HFFc6 (cell line): ENCODE measurements at places on chromosomes 16 and 17.

DNA sequence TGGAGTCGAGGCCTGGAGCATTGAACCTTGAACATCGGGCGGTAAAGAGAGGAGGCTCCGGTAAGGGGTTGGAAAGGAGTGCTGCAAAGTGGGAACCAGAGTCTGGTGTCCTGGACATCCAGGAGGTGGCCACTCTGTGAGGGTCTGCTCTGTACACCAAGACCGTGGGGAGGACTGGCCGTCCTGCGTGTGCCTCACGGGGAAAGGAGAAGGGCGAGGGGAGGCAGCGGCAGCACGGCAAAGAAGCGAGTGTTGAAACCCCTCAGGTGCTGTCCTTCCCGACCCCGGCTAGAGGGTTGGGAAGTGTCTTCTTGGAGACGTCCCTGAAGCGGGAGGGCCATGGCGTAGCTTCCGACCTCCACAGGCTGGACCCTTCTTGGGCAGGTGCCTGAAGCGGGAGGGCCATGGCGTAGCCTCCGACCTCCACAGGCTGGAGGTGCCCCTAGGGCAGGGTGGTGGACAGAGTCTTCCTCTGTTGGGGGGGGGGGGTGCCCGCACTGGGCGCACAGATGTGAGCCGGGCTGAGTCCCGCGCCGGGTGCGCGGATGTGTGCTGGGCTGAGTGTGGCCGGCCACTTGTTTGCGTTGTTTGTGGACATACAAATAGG lies 42.0 kb downstream of the FOXK2 start:
- DNase-seq, result no peak

GRCh38 chr16:20300312-20301097 lies 26.8 kb downstream of the GP2 start:
- peak; percentile 27 for DNase-seq

- DNase-seq, result no peak
Observed at GRCh38 chr16:9351841-9352434, 260.5 kb downstream of the HAPSTR1 start.

DNA sequence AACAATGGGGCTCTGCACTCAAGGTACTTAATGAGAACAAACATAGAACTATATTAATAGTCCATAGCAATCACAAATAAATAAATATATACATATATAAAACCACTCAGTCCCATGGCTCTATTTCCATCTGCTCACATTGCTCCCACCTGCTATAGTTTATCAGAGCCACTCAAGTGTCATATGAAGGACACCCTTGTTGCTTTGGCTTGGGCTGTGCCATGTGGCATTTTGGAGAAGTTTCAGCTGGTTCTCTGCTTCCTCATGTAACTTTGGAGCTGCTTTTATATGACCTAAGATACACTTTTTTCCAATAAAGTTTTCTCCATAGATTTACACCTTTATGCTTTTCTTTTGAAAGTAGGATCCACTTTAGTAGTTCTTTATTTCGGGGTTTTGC lies 126.4 kb downstream of the KCNJ2 start:
- no peak for DNase-seq

DNA sequence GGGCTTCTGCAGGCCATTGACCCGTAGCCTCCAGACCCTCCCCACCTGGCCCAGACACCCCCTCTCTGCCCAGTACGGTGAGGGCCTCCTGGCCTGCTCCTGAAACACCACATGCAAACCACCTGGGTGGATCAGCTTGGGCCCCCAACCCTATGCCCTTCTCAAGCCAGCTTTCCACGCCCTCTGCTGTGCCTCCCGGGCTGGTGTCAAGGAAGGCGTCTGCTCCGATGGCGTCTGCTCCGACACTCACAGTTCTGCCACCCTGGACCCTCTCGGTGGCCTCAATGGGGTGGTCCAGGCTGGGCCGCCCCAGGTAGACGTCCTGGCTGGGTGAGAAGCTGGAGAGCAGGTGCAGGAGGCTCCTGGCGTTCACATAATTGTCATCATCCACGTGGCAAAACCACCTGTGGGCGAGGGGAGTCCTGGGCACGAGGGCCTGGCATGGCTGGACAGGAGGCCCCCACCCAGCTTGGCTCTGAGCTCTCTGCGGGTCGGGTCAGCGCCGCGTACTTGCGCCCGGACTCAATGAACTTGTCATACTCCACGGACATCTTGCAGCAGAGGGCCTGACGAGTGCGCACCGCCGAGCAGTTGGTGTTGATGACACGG lies 1.4 kb downstream of the RFNG start:
- DNase-seq, result no peak

DNA sequence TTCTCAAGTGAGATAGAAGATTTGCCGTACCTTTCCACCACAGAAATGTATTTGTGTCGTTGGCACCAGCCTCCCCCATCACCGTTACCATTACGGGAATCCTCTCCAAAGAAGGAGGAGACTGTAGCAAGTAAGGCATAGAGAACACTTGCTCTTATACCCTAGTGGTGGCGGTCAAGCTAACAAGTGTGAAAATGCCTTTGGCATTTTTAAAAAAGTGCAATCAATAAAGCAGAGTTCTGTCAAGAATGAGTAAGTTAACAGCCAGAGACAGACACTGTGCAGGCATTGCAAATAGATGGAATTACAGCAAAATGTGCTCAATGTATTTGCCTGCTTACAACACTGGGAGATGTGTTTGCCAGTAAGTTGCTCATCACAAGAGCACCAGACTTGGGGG lies 7.7 kb downstream of the MSL1 start:
- no peak for DNase-seq

DNA sequence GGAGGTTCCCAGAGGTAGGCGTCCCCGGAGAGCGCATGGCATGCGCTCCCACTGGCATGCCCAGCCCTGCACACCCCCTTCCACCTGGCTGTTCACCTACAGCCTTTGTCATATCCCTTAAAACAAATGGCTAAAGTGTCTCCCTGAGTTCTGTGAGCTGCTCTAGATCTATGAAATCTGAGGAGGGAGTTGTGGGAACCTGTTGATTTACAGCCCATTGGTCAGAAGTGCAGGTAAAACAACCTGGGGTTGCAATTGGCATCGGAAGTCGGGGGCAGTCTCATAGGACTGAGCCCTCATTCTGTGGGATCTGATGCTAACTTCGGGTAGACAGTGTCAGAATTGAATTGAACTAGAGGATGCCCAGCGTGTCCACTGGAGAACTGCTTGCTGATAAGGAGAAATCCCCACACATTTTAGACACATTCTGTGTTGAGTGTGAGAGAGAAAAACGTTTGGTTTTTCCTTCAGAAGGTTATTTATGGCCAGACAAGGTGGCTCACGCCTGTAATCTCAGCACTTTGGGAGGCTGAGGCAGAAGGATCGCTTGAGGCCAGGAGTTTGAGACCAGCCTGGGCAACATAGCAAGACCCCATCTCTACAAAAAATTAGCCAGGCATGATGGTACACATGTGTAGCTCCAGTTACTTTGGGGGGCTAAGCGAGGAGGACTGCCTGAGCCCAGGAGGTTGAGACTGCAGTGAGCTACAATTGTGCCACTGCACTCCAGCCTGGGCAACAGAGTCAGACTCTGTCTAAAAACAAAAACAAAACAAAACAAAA lies 22.1 kb upstream of the GSG1L start:
- DNase-seq, result no peak

GRCh38 chr16:10950393-10950792 lies 6.0 kb downstream of the CLEC16A start:
- no peak for DNase-seq

DNA sequence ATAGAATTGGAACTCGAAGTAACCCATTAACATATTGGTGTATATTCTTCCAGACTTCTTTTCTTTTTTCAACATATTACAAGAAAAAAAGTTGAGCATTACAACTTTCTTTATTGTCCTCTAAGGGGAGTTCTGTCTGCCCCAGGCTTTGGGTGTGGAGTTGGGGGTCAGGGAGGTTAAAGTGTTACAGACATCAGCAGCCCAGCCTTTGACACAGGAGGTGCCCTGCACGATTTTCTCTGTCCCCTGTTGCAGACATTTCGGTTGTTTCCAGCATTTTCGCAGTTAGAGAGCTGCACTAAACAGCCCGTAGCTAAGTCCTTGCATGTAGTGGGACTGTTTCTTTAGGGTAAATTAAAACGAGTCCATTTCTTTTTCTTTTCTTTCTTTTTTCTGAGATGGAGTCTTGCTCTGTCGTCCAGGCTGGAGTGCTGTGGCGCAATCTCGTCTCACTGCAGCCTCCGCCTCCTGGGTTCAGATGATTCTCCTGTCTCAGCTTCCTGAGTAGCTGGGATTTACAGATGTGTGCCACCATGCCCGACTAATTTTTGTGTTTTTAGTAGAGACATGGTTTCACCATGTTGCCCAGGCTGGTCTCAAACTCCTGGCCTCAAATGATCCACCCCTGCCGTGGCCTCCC lies 13.4 kb upstream of the ADCY7 start:
- DNase-seq, result no peak

DNA sequence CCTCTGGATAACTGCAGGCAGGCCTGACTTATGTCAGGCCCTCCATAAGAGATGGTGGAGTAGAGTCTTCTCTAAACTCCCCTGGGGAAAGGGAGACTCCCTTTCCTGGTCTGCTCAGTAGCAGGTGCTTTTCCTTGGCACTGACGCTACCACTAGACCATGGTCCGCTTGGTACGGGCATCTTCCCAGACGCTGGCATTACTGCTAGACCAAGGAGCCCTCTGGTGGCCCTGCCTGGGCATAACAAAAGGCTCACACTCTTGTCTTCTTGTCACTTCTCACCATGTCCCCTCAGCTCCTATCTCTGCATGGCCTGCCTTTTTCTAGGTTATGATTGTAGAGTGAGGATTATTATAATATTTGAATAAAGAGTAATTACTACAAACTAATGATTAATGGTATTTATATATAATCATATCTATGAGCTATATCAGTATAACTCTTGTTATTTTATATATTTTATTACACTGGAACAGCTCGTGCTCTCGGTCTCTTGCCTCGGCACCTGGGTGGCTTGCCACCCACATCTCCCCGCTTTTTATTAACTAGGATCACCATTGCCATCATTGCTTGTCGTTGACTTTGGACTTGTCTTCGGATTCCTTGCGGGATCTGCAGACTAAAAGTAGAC lies 59.8 kb upstream of the ARL4D start:
- peak; percentile 61 for DNase-seq

GRCh38 chr17:30829022-30829421 lies 2.7 kb upstream of the ATAD5 start:
- no peak for DNase-seq

- no peak for DNase-seq
Observed at GRCh38 chr16:79267781-79268180, 332.8 kb downstream of the MAF start.

GRCh38 chr17:19904412-19904811 lies 36.7 kb upstream of the ULK2 start:
- DNase-seq, result peak; percentile 22

DNA sequence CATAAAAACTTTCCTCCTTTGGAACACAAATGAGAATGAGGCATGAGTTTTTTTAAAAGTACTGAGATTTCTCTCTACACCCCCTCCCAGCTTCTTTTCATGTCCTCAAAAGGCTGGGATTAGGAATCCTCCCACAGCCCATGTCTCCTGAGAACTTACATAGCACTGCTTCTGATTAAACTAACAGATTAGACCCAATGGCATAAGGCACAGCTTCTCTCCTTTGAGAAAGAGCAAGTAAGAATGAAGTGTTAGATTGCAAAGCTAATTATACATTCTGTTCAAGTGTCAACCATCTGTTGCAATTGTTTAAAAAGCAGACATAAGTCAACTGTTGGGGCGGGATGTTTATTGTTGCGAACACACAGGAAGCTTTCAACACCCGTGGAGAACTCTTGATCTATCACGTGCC lies 715.1 kb downstream of the CDH11 start:
- DNase-seq, result no peak

DNA sequence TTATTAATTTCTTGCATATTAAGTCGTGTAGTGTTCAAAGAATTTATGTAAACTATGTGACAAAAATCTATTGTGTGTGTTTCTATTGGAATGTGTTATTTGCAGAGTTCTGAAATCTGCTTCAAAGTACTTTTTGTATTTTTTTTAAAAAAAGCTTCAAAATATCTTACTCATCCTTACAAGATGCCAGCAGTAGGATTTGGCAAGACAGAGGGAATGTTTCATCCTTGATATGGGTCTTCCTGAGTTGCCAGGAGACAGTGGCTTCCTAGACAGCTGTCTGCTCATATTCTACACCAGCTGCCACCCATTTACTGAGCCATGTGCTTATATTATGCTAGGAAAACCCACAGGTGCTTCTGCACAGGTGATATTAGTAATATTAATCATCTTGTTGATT lies 36.4 kb downstream of the EFCAB5 start:
- peak; percentile 61 for DNase-seq

- peak; percentile 91 for DNase-seq
Observed at GRCh38 chr16:83994087-83994486, 26.0 kb downstream of the NECAB2 start.

- DNase-seq, result no peak
Observed at GRCh38 chr17:78289004-78289403, 57.6 kb downstream of the TMEM235 start.

DNA sequence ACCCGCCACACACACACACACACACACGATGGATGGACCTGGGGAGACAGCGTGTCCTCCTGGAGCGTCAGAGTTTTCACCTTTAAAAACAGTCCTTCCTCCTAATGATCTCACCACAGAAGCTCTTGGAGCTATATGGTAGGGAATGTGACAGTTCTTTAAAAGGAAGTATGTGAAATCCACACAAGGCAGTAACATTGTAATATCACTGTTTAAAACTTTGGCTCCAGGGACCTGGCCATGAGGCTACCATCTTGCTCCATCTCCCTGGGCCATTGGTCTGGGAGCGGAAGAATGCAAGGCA lies 302.4 kb downstream of the SOX9 start:
- no peak for DNase-seq

DNA sequence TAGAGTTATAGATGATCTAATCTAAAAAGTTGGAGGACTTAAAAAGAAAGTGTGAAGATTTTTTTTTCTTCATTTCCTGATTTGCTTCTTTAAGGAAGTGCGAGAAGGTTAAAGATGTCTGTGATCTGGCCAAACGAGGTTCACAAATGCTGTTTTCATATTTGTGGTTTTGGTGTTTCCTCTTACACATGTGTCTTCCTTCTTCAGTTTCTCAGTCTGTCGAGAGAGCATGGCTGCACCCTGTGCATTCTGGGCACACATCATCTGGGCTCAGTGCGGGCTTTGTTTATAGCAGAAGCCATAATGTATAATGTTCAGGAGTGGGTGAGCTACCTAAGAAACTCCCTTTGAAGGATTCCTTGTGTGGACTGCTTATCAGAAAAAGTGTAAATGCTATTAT lies 260.4 kb upstream of the TBX2 start:
- DNase-seq, result peak; percentile 69
